ENCODE measurements at places on chromosomes 2 and 18. TPM values are rescaled to one million over a fixed set of nuclear protein-coding genes. Genes with fewer than 3 reads are reported as not detected.

DNA sequence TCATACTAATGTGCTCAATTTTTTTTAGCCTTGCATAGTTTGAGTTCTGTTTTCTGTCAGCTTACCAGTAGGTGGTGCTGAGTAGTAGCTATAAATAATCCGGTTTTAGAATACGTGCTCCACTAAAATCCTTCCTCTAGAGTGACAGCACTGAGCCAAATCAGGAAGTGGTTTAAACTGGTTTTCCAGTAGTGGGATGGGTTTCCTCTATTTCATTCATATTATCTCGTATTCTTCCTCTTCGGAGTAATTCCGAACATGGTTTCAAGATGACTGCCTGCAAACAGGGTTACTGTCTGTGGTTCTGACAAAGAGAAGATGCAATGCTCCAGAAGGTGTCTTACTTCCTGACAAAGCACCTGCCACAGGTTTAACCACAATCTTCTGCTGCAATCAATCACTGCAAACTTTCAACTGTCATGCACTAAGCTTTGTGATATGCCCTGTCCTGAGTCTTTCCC is 496.9 kb upstream of the VRK2 start:
- no peak for DNase-seq

DNA sequence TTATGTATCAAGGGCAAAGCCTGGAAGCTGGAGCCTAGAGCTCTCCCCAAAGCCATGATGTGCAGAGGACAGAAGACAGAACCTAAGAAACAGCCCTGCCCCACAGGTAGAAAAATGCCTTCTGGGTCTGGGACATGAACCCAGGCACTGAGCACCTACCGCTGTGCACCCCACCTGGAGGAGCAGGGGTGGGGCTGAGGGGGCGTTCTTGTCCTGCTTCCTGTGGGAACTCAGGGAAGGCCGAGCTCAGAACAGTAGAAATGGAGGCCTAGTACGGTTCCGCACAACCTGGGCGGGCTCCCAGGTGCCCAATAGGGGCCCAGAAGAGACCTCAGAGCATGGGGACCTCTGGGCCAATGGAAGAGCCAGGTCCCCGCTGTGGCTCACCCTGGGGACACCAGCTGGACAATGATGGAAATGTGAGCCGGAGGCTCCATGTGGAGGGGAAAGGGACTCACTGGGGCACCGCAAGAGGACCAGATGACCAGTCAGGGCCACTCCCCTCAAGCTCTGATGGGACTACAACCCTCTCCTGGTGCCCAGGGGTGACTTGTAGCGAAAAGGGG is 3.2 kb downstream of the CRACDL start:
- no peak for DNase-seq

The MEIS1 gene
- 209 TPM for total RNA-seq

The IL1F10 gene
- not detected for total RNA-seq

The DES gene
- total RNA-seq = 4.3 TPM
